Stimulated activated naive CD4-positive, alpha-beta T cell treated with Interleukin-2 at 50 U/mL for 16 hours (primary cell): ENCODE measurements at places on chromosomes 6 and 20.

- no peak for DNase-seq
These were observed 131.1 kb upstream of the SOX4 start for GRCh38 chr6:21462519-21462852.

GRCh38 chr6:93416571-93417420, 2.6 kb downstream of the EPHA7 start:
- DNase-seq: no peak

DNA sequence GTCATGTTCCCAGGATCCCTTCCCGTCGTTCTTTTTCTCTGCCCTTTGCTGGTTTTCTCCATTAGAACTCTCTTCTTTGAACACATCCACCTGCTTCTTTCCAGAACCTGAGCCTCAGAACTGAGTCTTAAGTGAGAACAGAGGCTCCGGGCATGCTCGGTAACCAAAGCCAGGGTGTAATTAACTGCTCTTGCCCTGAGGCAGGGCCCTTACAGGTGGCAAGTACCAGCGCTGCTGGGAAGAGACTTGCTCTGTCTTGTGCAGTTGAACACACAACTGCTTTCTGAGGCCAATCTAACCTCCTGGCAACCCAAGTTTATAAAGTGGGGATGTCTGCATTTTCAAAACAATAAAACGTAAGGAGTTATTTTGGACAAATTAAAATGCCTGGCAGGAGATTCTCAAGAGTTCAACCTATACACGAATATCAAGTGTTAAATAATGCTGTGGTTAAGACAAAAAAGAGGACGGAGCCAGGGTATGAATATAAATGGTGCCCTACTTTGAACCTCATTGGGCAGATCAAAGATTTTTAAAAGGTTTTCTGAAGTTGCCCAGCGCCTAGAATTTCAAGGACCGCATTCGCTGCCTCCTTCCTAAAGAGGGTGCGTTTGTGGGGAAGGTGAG, 12.4 kb upstream of the DEK start:
- no peak for DNase-seq

GRCh38 chr6:147712841-147713240, 204.4 kb downstream of the SAMD5 start:
- no peak for DNase-seq

- no peak for DNase-seq
These were observed 52.0 kb upstream of the PLEKHG1 start for GRCh38 chr6:150547502-150548222.

DNA sequence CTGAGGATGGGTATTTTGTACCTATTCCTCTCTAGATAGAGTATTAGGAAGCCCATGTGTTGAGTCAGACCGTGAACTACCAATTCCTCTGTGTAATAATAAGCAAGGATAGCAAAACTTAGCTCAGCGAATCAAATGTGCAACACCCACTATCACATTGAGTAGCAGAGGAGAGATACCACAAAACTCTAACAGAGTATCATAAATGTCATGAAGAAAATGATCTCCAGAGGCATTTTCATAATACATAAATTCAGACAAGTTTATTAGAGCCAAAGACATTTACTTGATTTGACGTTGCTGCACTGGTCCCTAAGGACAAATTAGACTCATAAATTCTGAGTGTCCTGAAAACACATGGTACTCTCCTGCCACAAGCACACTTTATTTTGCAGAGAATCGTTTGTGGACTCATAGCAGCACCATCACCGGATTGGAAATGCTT, 245.2 kb downstream of the HAO1 start:
- DNase-seq: no peak

GRCh38 chr6:112781241-112781640, 434.1 kb downstream of the RFPL4B start:
- DNase-seq: no peak

DNA sequence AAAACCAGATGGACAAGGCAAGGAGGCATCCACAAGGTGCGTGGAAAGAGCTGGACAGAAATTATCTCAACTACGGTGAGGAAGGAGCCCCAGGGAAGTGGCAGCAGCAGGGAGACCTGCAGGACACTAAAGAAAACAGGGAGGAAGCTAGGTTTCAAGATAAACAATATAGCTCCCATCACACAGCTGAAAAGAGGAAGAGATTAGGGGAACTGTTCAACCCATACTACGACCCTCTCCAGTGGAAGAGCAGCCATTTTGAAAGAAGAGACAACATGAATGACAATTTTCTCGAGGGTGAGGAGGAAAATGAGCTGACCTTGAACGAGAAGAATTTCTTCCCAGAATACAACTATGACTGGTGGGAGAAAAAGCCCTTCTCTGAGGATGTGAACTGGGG, 26.8 kb downstream of the TRMT6 start:
- no peak for DNase-seq

- no peak for DNase-seq
These were observed 6.6 kb upstream of the SRSF6 start for GRCh38 chr20:43450841-43451799.

- no peak for DNase-seq
These were observed 441.1 kb downstream of the MEI4 start for GRCh38 chr6:78093906-78094305.

GRCh38 chr6:14883921-14884320, 361.9 kb upstream of the JARID2 start:
- DNase-seq: no peak

- DNase-seq: no peak
These were observed 223.1 kb downstream of the BCAS1 start for GRCh38 chr20:53847139-53847836.

DNA sequence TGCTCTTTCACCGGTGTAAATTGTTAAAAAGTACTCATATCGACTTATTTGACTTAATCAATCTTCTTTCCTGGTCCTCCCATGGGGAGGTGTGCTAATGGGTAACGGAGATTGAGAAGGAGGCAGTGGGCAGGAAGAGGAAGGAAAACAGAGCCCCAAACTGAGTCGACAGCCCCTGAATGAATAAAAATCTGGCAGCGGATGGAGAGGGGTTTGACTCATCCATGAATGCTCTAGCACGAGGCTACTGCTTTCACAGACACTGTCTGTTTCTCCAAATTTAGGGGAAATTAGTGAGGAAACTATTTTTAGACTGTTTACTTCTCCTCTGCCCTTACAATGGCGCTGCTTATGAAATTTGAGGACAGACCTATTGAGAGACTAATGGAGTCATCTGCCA, 142.2 kb upstream of the ATXN1 start:
- no peak for DNase-seq

DNA sequence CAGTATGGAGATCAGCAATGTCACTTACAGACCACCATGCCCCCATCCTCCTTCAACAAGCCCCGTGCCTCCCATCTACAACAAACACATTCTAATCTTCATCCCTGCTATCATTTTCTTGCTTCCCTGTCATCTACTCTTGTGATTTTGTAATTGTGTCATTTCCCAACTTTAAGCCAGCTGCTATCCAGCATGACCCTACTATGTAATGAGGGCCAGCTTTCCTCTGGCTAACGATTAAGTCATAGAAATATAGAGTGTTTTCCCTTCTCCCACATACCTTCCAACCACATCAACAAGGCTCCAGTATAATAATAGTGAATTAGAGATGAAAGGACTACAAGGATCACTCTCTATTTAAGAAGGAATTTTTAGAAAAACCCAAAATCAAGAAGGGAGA, 607.0 kb downstream of the TENT5A start:
- DNase-seq: no peak
